ENCODE measurements at places on chromosomes 11 and 22.
A peak's percentile ranks its signal among the peaks of the same experiment; 100 is the strongest.

DNA sequence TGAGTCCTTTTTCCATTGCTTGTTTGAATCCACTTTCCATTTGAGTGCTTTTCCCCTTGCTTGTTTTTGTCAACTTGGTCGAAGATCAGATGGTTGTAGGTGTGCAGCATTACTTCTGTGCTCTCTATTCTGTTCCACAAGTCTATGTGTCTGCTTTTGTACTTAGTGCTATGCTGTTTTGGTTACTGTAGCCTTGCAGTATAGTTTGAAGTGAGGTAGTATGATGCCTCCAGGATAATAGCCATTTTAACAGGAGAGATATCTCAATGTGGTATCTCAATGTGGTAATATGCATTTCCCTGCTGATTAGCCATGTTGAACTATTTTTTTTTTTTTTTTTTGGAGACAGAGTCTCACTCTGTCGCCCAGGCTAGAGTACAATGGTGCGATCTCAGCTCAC lies 16.7 kb downstream of the ACRV1 start:
- no peak for DNase-seq

GRCh38 chr11:100825626-100826025 lies 138.5 kb downstream of the ARHGAP42 start:
- DNase-seq, result no peak

- DNase-seq, result no peak
These were observed 16.7 kb downstream of the MMP7 start for GRCh38 chr11:102513869-102514268.

GRCh38 chr11:19712281-19713195 lies at the start of gene NAV2:
TSS of gene NAV2 (plus strand) at chr11:19712837. CDS start at chr11:19713696, 859 bp downstream.
- peak; percentile 71 for DNase-seq

DNA sequence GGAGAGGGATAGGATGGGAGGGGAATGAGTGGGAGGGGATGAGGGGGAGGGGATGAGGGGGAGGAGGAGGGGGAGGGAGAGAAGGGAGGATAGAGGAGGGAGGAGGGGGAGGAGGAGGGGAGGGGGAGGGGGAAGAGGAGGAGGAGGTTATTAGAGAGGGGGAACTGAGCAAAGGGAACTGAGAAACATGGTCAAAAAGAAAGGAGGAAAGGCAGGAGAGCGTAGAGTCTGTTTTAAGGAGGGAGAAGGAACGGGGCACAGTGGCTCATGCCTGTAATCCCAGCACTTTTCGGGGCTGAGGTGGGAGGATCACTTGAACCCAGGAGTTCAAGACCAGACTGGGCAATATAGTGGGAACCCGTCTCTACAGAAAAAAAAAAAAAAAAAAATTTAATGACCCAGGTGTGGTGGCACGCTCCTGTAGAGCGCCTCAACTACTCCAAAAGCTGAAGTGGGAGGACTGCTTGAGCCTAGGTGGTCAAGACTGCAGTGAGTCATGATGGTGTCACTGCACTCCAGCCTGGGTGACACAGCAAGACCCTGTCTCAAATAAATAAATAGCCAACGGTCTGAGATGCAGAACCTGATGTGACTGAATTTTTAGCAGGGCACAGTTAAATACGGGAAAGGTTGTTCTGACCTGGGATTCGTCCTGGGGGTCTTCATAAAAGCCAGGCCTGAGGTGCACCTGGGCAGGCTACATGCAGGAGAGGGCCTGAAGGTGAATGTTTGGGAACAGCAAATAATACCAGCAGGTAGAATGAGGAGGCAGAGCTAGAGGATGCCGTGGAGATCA lies 4.0 kb downstream of the B3GNT6 start:
- DNase-seq, result no peak

DNA sequence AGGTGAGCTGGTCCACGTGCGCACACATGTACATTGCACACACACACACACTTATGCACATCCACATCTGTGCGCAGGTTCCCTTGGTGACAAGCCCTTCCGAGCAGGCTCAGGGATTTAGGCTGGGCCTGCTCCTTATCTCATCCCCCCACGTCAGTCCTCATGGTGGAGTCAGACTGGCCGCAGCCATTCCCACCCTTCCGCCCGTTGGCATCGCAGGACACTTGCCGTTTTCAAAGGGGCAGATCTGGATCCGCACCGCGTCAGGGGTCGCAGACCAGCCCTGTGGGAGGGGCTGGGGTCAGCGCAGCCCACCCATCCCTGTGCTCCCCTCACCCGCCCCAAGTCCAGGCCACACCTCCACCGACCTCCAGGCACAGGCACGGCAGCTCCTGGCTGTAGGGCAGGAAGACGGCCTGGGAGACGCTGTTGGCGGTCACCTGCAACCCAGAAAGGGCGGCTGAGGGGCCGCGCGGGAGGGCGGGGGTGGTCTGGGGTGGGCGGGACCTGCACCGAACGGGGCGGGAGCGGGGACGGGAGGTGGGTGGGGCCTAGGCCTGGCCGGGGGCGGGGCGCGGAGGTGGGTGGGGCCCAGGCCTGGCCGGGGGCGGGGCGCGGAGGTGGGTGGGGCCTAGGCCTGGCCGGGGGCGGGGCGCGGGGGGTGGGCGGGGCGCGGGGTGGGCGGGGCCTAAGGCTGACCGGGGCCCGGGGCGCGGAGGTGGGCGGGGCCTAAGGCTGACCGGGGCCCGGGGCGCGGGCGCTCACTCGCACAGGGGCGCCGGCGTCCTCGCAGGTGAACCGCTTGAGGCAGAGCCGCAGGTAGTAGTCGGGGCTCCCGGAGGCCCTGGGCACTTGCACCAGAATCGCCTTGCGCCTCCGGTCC lies 13.3 kb downstream of the IL17REL start:
- no peak for DNase-seq

GRCh38 chr22:17272511-17272991 lies 53.3 kb upstream of the ADA2 start:
- no peak for DNase-seq

DNA sequence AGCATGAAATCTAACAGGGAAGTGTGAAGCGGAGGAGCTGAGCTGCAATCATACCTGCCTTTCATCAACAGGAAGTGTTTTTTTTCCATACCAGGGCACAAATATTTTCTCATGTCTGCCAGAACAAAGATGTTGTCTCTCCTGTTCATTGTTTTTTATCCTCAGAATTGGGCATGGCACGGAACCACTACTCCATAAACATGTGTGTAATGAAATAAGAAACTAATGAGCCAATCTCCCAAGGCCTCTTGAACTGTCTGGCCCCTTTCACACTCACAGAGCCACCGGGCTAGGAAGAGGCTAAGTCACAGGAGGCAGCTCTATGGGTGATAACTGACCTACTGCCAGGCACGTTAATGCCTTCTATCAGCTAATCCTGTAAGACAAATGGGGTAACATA lies 124.4 kb downstream of the ETS1 start:
- no peak for DNase-seq
